ENCODE measurements at places on chromosomes 11 and 22. TPM values are rescaled to one million over a fixed set of nuclear protein-coding genes. Genes with fewer than 3 reads are reported as not detected.

- DNase-seq = no peak
These were observed 648 bp downstream of the KCNJ11 start for GRCh38 chr11:17387811-17388210.

Gene MEI1
- 0.76 TPM for total RNA-seq

GRCh38 chr11:48090174-48090573 lies 109.8 kb downstream of the PTPRJ start:
- no peak for DNase-seq

DNA sequence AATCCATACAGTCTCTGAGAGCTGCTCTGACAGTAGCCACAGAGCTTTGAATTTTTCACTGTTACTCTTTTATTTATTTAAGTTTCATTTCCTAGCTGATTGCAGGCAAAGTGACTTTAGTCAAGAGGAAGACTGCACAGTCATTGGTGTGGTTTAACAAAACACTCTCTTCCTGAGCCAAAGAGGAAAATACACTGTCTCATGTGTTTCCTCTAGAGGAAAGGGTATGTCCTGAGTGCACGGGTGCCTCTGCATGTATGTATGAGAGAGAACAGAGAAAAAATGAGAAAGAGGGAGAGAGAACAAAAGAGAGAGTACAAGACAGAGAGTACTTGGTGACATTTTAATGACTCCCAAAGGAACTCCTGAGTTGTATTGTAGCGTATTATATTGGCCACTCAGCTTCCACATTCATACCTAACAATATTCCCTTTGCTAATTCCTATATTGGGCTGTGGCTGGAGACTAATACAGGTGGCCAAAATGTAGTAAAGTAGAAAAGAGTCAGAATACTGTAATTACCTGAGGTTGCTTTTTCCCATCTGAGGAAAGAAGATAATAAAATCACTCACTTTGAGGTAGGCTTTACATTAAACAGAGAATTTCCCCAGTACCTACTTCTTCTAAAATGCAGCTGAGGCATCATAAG lies at the start of gene OR4D9:
OR4D9 (plus strand) TSS at position 599 of the 649 bp plus-strand sequence. CDS start 3,374 bp downstream, outside the sequence.
- peak; percentile 83 for DNase-seq

Gene PHOX2A
- total RNA-seq = not detected

DNA sequence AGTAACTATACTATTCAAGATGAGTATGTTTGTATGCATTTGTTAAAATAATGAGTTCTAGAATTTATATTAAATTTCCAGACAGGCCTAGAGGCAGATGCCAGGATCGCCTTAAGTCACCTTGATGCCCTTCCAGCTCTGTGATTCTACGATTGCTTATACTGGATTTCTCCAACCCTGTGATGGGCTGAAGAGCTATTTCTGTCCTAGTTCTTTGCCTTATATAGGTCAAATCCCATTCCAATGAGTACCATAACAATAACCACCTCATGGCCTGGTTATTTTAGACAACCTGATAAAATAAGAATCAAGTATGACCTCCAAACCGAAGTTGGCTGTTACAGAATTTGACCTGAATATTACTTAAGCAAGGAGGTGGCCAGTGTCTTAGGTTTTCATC lies 79.8 kb upstream of the BLID start:
- no peak for DNase-seq

GRCh38 chr11:86151174-86152005 lies 82.5 kb upstream of the PICALM start:
- DNase-seq = peak; percentile 68

GRCh38 chr11:64121663-64122410 lies 44.1 kb downstream of the MACROD1 start:
- no peak for DNase-seq

Gene MS4A18
- not detected for total RNA-seq

- no peak for DNase-seq
These were observed 49.9 kb upstream of the GRK3 start for GRCh38 chr22:25514436-25515180.

GRCh38 chr11:103210543-103210942 lies 101.3 kb downstream of the DYNC2H1 start:
- no peak for DNase-seq

GRCh38 chr11:33507356-33507755 lies 193.3 kb downstream of the C11orf91 start:
- peak; percentile 6 for DNase-seq

DNA sequence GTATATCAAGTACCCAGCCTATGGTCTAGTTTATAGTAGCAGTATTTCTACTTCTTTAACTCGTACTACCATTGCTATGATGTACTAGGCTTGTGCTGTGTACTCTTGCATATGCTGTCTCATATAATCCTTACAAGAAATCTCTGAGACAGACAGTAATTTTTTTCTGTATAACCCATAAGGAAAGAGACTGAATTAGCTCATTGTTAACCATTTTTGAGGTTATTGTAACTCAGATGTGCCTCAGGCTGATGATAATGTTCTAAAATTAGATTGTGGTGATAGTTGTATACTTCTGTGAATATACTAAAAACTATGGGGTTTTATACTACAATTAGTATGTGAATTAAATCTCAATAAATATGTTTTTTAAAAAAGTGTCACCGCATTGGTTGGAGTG lies 112.2 kb upstream of the RRM1 start:
- DNase-seq = no peak

GRCh38 chr11:62353841-62354240 lies 16.6 kb downstream of the ASRGL1 start:
- no peak for DNase-seq

GRCh38 chr11:113885897-113886296 lies 10.5 kb upstream of the USP28 start:
- DNase-seq = no peak

- DNase-seq = no peak
These were observed 34.5 kb downstream of the PDE2A start for GRCh38 chr11:72639502-72640375.

- no peak for DNase-seq
These were observed 2.9 kb downstream of the LIF start for GRCh38 chr22:30243661-30244060.

Gene ZFTA
- total RNA-seq = 32.0 TPM

- no peak for DNase-seq
These were observed 908 bp downstream of the PLCB3 start for GRCh38 chr11:64252003-64252872.

Gene SMTNL1
- not detected for total RNA-seq

DNA sequence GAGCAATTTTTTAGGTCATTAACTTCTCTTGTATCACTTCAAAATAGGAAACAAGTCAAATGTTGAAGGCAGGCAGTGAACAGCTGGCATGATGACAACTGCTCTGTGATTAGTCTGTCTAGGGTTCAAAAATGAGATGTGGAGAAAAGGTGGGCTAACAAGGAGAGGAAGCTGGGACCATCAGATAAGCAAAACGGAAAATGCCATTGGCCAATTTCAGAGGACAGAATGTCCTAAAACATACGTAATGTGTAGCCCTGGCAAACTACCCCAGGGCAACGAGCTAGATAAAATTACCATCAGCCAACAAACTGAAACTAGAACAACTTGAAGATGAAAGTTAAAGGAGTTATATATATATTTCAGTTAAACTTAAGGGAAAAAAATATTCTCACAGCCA lies 93.2 kb downstream of the RELT start:
- peak; percentile 66 for DNase-seq

Gene H19
- total RNA-seq = 0.37 TPM

- DNase-seq = no peak
These were observed 290.0 kb upstream of the LARGE1 start for GRCh38 chr22:34210301-34210700.

GRCh38 chr22:46105494-46106278 lies 44.6 kb upstream of the PPARA start:
- no peak for DNase-seq

- no peak for DNase-seq
These were observed 11.3 kb downstream of the ABTB2 start for GRCh38 chr11:34346551-34346950.

- DNase-seq = no peak
These were observed 2.2 kb upstream of the KMT2A start for GRCh38 chr11:118434123-118434552.

- no peak for DNase-seq
These were observed 42.2 kb downstream of the PPFIA1 start for GRCh38 chr11:70312401-70313357.

Gene SCGB1A1
- total RNA-seq = not detected

GRCh38 chr11:88175569-88176075 lies 379 bp upstream of the RAB38 start:
- peak; percentile 17 for DNase-seq

DNA sequence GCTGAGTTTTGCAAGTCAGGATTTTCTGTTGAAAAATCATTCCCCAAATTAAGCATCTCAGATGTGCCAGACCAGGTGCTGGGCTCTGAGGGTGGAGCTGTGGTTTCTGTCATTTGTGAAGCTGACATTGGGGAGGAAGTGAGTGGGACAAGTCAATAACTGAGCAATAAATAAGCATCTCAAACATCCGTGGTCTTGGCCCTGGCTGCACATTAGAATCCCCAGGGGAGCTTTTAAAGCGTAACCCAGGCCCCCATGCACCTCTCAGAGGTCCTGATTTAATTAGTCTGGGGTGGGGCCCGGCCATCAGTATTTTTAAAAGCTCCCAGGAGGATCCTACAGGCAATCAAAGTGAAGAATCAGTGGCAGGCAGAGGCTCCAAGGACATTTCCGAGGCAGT lies 420.0 kb downstream of the MN1 start:
- DNase-seq = no peak

DNA sequence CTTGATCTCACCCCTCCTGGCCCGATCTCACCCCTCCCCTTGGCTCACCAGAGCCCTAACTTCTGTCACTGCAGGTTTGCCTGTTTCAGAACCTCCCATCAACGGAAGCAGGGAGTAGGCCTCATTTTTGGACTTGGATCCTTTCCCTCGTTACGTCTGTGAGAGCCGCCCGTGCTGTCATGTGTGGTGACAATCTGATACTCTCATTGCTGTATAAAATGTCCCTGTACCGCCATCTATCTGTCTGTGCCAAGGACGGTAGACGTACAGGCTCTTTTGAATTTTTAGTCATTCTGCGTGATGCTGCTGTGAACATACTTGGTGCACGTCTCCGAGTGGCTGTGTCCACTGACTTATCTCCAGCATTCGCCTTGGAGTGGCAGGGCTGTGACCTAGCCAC lies 1163.1 kb downstream of the BRD1 start:
- DNase-seq = no peak

DNA sequence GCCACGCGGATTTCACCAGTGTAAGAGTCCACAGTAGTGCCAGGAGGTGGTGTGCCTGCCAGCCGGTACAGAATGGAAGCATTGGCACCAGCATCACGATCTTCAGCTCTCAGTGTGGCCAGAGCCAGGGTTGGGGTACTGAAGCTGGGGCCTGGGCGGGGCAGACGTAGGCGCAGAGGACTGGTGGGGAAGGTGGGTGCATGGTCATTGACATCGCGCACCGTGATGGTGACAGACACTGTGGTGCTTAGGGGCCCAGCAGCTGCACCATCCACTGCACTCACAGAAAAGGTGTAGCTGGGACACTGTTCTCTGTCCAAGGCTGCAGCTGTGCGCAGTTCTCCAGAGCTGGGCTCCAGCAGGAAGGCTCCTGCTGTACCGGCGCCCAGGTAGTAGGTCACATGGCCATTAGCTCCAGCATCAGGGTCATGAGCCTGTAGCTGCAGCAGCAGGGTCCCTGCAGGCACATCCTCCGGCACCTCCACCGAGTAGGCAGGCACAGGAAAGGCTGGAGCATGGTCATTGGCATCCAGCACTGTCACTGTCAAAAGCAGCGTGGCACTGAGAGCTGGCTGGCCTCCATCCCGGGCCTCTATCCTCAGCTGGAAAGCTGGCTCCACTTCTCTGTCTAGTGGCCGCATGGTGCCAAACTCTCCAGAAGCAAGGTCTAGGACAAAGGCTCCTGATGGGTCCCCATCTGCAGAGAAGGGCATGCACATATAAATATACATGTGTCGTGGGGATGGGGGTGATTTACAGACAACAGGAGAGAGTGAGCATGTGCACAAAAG lies 7.9 kb upstream of the TPP1 start:
- DNase-seq = no peak

DNA sequence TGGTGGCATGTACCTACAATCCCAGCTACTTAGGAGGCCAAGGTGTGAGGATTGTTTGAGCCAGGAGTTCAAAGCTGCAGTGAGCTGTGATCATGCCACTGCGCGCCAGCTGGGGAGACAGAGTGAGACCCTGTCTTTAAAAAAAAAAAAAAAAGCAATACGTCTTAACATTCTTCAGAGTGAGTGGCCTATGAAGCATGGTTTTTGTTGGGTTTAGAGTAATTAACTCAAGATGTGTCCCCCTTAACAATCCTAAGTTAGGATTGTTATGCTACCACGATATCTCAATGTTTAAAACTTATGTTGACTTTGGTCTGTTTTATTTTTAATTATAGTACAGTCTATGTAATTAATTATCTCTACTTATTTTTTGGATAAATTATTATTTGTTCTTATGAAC lies 156.1 kb downstream of the HIPK3 start:
- no peak for DNase-seq

- peak; percentile 29 for DNase-seq
These were observed 13.0 kb upstream of the MFNG start for GRCh38 chr22:37499027-37499707.

DNA sequence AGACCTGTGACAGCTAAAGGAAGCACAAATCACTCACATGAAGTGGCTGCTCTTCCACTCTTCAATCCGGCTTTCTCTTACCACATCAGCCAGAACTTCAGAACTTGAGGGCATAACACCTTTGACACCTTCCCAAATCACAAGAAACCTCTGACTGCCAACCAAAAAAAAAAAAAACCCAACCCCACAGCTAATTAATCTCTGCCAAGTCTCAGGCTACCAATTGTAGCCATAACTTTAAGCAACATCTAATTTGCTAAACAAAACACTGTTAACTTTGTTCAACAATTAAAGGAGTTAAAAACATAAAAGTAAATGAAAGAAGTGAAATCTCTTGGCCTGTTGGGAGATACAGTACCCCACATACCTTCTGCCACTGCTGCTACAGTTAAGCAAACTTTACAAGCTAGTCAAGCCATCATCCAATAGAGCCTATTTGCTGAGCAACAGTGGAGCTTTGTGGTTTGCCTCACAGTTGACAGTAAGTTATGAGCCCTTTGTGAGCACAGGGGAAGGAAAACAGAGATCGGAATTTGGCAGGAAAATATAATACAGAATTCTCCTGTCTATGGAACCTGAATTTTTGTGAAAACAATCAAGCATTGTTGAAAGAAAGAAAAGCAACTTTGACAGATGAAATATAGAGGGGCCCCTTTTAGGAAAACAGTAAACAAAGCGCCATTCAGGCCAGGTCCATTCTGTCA lies at the start of gene SOX6:
SOX6 (minus strand) TSS at position 490 of the 704 bp plus-strand sequence. CDS start 15,298 bp downstream, outside the sequence.
- DNase-seq = no peak

Gene PRR33
- total RNA-seq = not detected

DNA sequence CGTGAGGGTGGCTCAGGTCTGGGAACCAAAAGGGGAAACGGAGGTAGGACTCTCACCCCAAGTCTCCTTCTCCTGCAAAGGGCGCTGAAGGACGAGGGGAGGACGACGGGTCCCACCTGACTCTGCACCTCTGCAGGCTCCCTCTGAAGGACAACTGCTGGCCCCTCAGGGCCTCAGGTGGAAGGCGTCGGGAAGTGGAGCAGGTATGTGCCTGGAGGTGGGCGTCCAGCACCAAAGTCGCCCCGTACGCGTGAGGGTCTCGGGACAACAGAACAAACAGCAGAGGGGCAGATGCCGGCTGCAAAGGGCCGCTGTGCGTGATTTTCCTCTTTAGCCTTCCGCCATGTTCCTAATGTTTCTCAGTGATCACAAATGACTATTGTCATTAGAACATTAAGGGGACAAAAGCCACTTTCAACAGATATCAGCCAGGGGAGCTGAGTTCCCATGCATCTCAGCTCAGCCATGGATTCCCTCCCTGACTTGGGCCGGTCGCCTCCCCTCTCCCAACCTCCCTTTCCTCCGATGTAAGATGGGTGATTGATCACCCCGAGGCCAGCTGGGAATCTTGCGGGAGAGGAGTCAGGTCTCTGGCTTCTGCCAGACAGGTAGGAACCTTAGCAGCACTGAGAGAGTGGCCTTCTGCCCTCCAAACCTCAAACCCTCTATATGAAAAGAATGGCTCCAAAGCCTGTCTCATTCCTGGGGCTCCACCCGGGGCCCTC lies 836 bp downstream of the SLC16A8 start:
- DNase-seq = no peak

Measured in endothelial cell of umbilical vein (primary cell).